NCI-H69 (cell line): ENCODE measurements at places on chromosomes 3 and 15.
A peak's percentile ranks its signal among the peaks of the same experiment; 100 is the strongest.

DNA sequence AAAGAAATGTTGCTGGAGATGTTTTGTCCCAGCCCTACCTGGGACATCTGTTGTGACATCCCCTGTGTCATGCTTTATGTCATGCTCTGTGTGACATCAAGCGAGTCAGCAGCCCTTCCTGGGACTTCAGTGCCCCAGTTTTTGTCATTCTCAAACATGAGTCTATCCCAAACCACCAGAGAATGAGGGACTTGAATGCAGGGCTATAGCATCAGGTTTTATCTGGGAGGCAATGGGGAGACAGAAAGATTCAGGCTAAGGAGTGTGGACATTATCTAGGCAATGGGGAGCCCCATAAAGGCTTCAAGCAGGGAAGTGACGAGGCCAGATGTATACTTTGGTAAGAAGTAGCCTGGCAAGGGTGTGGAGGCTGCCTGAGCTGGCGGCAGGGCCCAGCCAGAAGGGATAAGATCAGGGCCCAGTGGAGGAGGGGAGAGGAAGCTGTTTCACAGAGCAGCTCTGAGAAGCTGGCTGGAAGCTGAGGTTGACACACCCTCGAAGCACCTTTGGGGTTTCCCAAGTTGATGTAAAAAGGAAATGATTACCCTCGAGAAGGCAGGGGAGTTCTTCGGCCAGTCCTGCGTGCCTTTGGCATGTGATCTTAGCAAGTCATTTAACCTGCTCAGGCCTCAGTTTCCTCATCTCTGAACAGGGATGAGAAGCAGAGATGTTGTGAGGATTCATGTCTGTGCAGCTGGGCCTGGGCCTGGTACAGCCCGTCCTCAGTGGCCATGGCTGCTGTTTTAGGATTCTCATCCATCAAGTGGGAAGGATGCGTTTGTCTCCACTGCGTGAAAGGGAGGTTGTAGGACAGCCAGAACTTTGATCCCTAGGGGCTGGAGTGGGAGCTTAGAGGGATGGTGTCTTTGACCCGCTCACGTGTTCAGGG, 34.3 kb downstream of the IRAK2 start:
- DNase-seq = no peak

GRCh38 chr3:112086076-112086854, at the start of gene C3orf52:
TSS of gene C3orf52 (plus strand) at chr3:112086389. CDS start at chr3:112086408, 19 bp downstream.
- DNase-seq = peak; percentile 91

- DNase-seq = no peak
Measured at GRCh38 chr15:97081666-97082226, 751.2 kb downstream of the NR2F2 start.

DNA sequence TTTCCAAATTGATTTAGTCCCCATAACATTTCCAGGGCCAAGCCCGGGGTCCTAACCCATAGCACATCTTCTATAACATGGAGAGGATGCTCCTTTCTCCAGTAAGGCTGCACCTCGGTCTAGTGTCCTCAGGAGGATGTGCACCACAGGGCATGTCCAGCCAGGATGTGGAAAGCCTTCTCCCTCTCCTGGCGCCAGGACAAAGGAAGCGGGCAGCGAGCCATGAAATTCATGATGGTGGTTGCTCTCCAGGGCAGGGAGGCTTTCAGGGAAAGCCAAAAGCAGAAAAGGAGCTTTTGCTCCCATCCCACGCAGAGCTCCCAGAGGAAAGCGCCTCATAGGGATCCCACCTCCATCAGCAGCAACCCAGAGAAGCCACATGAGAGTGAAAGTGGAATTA, 220.0 kb downstream of the ADAMTSL3 start:
- DNase-seq = no peak

DNA sequence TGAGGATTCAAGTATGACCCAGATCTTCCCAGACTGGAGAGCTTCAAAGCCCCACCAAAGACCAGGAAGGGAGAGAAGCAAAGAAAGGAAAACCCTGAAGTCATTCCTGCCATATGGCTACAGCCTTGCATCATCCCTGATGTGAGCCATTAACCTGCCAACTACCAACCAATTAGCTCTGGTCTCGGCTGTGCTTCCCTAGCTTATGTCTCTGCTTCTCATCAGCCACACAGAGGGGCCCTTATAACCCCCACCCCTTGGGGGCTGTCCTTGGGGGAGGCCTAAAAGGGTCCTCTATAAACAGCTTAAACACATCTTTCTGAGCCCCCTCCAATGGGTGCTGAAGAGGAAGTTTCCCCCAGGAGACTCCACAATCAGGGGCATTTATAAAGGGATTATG, 52.8 kb downstream of the NOX5 start:
- DNase-seq = peak; percentile 87

- no peak for DNase-seq
Measured at GRCh38 chr3:151903501-151903991, 30.1 kb downstream of the SUCNR1 start.

- DNase-seq = no peak
Measured at GRCh38 chr3:197398286-197398878, 100.0 kb upstream of the DLG1 start.

DNA sequence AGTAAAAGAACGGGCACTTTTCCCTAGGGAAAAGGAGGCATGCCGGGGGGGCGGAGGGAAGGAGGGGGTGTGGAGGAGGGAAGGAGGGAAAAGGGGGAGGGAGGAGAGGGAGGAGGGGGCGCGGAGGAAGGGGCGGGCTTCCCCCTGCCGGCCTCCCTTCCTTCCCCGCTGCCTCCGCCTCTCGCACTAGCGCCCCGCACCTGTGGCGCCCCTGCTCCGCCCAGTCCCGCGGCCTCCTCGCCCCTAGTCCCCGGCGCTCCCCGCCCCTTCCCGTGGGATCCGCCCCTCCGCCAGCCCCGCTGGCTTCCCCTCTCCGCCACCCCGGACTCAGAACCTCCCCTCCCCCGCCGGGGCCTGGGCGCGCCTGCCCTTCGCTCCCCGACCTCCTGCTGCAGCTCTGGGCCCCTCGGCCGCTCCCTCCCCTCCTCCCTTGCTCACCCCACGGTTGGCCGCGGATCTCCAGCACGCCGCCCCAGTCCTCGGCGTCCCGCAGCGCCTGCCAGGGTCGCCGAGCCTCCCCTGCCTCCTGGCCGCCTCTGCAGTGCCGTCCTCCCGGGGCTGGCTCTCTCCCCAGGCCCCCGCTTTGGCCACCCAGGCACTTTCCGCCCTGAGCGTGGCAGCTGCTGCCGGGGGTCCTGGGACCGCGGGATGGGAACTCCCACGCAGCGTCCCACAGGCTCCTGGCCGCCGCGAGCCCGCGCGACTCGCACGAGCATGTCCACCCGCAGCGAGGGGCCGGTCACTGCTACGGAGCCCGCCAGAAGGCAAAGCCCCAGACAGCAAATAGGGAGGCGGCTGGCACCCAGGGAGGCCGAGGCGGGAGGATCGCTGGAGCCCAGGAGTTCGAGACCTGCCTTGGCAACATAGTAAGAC, 147.4 kb downstream of the TJP1 start:
- DNase-seq = peak; percentile 90

DNA sequence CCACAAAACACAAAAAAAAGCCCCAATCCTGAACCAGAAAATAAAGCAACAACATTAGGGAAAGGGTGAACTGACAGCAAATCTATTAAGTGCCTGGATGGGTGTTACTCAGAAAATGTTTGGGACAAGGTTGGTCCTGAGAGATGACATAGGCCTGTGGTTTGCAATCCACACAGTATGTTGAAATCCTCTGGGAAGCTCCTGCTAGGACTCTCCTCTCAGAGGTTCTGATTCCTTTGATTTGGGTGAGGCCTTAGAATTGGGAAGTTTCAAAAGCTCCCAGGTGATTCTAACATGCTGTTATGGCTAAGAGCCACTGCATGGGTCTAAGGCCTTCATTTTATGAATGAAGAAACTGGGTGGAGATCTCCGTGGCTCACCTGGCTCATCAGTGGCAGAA, 18.4 kb downstream of the CLDN1 start:
- no peak for DNase-seq

- DNase-seq = peak; percentile 57
Measured at GRCh38 chr3:38834110-38834509, 18.1 kb upstream of the SCN10A start.

DNA sequence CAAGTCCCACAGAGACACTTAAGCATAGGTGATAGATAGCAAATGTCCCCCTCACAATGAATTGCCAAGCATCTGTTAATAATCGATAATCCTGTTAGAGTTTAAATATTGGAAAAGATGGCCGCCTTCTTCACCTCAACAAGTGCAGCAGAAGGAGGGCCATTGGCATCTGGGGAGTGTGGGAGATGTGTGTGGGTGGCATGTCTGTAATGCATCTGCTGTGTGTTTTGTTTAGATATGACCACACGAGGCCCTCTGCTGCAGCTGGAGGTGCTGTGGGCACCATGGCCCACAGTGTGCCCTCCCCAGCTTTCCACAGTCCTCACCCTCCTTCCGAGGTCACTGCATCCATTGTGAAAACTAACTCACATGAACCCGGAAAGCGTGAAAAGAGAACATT, 12.9 kb downstream of the MKRN2 start:
- DNase-seq = no peak

DNA sequence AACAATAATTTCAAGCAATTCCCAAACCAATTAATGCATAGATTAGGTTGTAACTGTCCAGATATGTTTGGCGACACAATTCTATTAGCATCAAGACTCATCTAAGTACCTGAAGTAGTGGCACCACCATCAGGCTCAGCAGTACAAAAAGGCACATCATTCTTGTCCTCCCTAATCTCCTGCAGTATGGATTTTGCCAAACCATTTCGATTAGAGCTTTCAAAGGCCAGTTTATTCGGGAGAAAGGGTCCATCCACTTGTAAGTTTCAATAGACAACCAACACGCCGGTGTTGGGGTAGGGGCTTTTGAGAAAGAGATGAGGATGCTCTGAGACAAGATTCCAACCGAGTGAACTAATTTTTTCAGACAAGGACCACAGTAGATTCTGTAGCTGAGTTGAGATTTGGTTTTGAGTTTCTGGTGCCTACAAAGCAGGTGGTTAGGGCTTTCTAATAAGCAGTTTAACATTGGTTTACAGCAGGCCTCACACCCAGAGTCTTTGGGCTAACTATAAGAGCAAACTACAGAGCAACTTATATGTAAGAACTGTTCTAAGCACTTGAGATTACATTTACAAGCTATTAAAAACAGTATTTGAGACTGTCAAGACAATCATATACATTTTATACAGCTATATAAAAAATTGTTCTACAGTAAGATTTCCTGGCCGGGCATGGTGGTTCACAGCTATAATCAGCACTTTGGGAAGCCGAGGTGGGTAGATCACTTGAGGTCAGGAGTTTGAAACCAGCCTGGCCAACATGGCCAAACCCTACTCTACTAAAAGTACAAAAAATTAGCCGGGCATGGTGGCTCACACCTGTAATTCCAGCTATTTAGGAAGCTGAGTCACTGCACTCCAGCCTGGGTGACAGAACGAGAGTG, 4.5 kb downstream of the RPL22L1 start:
- no peak for DNase-seq

DNA sequence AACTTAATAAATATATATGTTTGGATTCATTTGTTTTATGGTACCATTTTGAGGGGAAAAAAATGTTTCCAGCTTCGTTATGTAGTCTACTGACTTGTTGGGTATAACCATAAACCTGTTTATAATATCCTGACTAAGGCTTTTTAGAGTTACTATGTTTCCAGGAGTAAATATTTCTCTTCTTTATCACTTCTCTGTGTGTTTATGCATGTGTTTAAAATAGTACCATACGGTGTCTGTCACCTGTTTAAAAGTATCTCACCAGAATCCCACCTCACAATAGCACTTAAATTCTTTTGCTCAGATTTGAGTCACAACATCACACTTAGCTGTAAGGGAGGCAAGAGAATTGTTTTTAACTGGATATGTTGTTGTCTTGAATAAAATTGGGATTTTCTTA, 15.1 kb downstream of the LACTB start:
- DNase-seq = no peak

GRCh38 chr3:144868506-144868905, 896.9 kb downstream of the DIPK2A start:
- no peak for DNase-seq

GRCh38 chr3:150220041-150220440, 188.1 kb upstream of the TSC22D2 start:
- no peak for DNase-seq

DNA sequence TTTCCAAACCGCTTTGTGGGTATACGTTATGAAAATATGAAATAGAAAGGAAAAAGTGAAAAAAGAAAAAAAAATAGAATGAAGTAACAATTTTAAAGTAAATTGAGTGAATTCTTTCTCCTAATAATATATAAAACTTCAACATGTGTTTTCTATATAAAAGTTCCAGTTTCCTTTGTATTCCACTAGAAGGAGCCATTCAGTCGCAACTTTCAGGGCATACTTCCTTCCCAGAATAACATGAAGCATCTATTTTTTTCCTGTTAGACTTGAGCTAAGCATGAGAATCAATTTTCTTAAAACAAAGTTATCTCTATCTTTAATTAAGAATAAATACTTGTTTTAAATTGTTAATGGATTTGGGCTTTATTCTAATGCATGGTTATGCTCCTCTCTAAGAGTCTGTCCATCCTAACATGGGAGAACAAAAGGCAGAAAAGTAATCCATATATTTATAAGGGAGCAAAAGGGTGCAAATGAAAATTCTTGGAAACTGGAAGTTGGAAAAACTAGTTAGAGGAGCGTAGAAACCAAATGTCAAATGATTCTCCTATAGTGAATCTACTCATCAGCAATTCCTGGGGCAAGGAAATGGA, 16.0 kb upstream of the VGLL3 start:
- DNase-seq = peak; percentile 9

DNA sequence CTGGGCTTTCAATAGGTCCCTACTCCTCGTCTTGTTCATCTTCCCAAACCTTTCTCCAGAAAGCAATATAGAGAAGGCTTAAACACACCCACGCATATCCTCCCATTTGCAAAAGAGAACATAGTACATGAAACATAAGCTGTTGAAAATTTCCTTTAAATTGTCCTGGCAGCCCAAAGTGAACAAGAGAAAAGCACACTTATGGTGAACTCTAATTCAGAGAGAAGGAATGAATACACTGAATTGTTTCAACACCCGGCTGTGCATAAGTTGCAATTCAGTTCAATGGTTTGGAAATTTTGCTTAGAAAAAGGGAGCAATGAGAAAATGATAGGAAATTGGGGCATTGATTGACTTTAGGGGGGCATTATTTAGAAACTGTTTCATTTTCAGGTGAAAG, 202.6 kb downstream of the TIGIT start:
- no peak for DNase-seq

- no peak for DNase-seq
Measured at GRCh38 chr3:130671545-130672312, 74.9 kb downstream of the PIK3R4 start.

DNA sequence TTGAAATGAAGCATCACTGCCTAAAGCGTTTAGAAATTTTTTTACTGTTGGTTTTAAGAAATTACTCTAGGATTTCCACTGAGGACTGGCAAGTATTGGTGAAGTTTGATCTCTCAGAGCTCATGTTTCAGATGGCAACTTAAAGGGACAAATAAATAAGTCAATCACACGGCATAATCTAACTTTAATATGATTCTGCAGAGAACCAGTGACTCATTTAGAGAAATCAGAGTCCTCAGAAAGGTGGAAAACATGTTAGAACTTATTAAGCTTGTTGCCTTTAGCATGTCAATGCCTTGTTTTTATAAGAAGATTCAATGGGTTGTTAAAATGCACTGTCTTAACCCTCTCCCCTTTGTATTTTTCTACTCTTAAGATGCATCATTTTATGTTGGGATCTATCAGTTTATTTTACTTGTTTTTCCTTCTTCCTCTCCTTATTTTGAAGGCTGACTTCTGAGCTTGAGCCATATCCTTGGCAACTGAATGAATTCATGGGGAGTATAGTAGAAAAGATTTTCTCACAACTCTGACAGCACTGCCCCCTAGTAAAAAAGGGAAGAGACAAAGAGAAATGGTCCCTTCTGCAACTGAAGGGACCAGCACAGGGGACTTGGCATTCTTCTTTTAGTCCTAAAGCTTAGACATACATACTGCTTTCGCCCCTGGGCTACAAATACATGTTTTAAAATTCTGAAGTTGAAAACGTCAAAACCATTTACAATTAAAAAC, 431.2 kb downstream of the LPP start:
- no peak for DNase-seq
